EL (cell line): ENCODE measurements at places on chromosomes 2 and 18.
A peak's percentile ranks its signal among the peaks of the same experiment; 100 is the strongest.

GRCh38 chr2:199940373-199940772 is 14.9 kb downstream of the TYW5 start:
- peak; percentile 25 for DNase-seq

DNA sequence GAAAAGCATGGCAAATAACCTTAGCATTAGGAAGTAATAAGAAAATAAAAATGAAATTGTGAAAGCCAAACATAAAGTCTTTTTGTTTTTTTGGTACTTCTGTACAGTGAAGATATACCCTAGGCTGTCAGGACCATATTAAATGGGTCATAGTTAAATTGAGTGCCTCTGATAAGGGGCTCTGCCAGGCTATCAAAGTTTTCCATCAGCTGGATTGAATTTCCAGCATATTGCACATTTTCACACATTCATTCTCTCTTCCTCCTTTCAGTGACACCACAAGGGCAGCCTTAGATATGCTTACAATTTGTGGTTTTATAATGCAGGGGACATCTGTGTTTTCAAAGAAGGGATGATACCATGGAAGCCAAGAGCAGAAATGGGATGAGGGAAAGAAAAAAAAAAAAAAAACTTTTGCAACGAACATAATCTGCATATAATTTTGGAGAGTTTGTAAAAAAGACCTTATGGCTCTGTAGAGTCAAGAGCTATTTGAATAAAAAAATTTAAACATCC is 109.3 kb upstream of the LYPD1 start:
- DNase-seq = no peak

DNA sequence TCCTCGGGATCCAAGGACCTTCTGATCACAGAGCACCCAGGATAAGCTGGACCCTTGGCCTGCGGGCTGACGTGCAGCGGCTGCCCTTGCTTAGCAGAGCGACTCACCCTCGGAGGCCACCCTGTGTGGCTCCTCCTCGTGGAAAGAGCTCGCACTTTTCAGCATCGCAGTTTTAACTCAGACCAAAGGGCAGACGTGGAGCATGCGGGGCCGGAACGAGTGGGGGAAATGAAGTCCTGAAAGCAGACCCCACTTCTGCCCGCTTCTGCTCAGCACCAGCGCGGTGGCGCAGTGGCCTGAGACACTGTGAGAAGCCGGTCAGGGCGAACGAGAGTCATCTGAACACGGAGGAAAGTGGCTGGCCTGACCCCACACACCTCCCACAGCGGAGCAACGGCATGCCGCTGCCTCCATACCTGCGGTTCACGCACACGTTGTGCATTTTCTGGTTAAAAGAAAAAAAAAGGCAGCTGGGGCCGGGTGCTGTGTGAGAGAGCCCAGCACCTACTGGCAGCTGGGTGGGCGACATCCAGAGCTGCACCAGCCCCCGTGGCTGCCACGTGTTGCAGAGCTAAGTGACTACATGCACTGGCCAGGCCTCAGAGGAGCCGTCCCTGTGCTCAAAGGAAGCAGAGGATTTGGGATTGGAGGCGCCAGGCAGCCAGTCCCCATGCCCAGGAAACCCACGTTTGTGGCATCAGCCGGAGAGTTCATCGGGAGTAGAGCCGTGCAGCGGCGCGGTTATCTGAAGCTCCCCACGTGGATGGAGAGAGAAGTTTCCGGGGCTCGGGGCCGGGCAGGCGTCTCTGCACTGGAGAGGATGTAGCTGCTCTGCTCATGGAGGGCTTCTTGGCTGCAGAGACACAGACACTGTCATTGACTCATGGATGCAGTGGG is 89.7 kb downstream of the USP40 start:
- no peak for DNase-seq

DNA sequence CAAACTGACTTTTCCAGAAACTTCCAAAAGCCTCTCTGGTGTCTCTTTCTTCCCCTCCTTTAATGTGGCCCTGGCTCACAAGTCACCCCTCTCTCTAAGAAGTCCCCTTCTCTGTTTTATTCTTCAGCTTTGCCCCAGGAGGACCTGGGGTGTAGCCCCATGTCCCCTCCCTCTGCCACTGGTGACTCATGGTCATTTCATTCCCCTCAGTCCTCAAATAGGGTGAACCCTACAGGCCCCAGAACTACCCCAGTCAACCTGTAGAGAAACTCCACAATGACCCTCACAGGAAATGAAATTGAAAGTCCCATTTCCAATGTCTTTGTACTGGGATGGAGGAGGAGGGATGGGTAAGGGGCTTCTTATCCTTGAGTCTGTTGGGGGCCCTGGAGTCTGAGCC is 6.2 kb upstream of the SPEG start:
- DNase-seq = no peak

- DNase-seq = no peak
These were observed 40.7 kb downstream of the RALB start for GRCh38 chr2:120293096-120294007.

GRCh38 chr2:11411768-11412448 is 54.1 kb downstream of the E2F6 start:
- peak; percentile 49 for DNase-seq

DNA sequence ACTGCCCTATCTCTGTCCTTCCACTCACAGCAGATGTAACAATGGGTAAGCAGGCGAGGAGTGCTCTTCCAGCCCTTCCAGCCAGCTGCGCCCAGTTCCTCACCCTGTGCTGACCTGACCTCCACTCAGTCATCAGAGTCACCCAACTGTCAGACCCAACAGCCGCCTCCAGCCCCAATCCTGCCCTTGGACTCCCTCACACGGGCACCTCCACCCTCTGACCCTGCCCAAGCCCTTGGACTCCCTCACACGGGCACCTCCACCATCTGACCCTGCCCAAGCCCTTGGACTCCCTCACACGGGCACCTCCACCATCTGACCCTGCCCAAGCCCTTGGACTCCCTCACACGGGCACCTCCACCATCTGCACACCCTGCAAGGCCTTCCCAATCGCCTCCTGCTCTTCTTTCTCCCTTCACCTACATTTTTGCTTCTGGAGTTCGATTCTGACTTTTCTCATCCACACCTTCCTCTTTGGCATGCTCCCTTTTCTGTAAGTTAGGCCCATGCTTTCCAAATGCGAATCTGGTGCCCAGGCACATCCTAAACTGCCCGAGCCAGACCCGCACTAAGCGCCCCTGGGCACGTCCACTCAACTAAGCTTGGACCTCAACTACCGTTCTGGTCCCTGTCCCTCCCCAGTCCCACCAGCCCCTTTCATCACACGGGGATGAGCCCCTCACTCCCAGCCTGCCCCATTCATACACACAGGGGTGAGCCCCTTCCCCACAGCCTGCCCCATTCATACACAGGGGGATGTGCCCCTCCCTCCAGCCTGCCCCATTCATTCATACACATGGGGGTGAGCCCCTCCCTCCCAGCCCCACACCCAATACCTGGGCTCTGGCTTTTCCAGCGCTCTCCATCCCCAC is 15.9 kb downstream of the EIPR1 start:
- DNase-seq = no peak

- no peak for DNase-seq
These were observed 455.7 kb upstream of the PIK3C3 start for GRCh38 chr18:41499345-41499744.

GRCh38 chr2:236916181-236916580 is 169.5 kb upstream of the COPS8 start:
- DNase-seq = no peak

GRCh38 chr2:101805152-101806088 is 107.9 kb downstream of the MAP4K4 start:
- DNase-seq = peak; percentile 56

GRCh38 chr2:120444691-120445240 is 98.8 kb downstream of the INHBB start:
- DNase-seq = no peak

DNA sequence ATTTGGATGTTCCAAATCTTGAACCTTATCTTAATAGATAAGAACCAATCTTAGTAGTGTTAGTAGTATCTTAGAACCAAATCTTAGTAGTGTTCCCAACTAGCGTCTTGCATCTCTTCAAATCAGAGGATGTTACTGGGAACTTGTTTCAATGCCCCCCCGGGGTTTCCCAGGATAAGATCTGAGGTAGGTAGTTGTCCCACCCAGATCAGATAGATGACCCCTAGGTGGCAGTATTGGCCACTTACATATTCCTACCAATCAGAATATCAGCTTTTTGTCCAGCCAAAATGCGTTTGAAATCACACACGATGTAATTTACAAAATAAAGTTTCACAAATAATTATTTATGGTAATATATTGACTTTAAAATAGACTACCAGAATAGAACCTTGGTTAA is 314.8 kb downstream of the MBD2 start:
- DNase-seq = peak; percentile 9

DNA sequence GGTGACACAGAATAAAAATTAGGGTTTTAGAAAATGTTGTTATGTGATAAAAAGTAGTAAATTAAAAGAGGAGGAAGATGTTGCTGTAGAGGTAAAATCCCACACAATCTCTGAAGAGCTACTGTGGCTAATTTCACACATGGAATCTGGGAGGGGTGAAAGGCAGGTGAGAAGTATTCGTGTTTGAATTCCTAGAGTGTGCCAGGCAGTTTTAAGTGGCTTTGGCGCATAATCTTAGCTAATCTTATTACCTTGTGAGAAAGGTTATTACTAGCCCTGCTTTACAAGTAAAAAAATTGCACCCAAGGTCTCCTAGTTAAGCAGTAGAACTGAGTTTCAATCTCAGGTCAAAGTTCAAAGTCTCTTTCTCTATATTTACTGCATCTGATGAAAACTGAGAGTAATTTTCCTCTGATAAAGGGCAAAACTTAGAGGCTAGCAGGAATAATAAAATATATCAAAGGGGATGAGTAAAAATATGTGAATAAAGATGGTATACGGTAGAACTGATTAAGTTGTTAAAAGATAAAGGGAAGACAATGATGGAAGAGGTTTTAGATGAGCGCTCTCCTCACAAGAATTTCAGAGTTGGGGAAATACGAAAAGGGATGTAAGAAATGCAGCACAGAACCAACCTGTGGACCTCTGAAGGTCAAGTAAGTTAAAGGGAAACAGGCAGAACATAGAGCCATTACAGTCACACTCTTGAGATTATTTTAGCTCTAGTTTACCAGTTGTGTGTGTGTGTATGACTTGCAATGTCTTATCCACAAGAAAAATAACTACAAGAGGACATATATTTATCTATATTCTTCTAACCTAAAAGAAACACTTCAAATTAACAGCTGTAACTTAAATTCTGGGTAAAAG is 34.8 kb downstream of the GAREM1 start:
- DNase-seq = no peak

GRCh38 chr18:34729264-34729663 is 19.2 kb downstream of the DTNA start:
- DNase-seq = peak; percentile 40

DNA sequence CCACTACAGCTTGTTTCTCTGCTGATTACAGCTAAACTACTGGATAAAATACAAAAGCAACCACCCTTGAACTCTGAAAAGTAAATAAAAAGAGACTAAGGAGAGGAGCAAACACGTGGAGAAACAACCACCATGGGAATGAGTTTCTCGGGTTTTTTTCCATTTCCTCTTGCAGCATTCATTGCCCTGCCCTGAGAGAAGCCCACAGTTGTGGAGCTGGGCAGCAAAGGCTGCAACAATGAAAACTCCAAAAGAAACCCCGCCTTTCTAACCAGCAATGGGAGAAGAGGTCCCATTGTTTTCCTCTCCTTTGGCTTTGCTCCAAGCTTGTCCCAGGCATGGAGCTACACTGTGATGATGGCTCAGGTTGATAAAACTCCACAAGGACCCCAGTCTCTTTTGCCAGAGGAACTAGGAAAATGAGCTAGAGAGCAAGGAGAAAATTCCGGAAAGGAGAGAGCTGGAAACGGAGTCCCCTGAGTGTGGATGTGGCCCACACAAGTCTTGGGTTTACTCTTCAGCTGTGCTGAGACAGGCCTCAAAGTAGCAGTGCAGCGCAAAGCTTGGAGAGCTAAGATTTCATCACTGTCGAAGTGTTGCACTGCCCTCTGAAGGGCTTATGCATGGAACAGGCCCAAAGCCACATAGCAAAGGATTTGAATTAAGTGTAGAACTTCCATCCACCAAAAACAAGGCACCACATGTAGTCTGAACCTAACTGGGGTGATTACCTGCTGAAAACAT is 20.9 kb downstream of the NAPG start:
- no peak for DNase-seq

DNA sequence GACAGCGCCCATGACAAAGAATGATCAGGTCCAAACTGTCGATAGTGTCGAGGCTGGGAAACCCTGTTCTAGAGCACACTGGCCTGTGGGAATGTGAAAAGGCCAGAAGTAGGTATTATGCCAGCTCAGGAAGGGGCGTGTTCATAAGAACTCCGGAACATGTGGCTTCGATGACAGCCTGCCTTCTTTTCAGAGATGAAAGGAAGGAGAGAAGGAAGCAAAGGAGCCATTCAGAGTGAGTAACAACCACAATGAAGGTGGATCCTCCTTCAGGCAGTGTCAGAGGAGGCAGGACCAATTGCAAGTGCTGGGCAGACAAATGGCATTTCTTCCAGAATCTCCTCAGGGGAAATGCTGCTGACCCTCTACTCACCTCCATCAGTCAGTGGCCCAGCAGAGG is 58.5 kb downstream of the NCKAP5 start:
- DNase-seq = no peak

- peak; percentile 69 for DNase-seq
These were observed 3.8 kb downstream of the GRB14 start for GRCh38 chr2:164617466-164617865.

DNA sequence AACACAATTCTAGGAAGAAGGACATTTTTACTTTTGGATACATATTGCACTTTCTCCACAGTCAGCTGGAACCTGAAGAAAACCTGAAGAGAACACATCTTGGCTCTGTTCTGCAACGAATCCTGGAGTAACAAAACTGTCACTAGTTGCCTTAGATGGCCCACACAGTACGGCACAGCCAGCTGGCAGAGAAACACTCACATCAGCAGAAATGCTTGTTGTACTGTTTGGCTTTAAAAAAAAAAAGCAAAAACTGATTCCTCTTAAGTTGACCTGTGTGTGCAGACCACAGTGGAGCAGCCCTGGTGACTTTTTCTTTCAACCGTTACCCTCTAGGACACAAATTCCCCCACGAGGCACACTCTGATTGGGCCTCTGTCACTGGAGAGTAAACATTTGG is 152.3 kb upstream of the TWIST2 start:
- no peak for DNase-seq

- DNase-seq = no peak
These were observed 16.8 kb upstream of the RHOB start for GRCh38 chr2:20430035-20430434.

- peak; percentile 65 for DNase-seq
These were observed 125.9 kb upstream of the COL5A2 start for GRCh38 chr2:189305291-189305943.

GRCh38 chr2:24984912-24985311 is 13.2 kb upstream of the DNAJC27 start:
- no peak for DNase-seq
